Body of pancreas (tissue), 4 donors: ENCODE measurements at places on chromosomes 2 and 18. TPM values are rescaled to one million over a fixed set of nuclear protein-coding genes. Genes with fewer than 3 reads are reported as not detected.

GRCh38 chr2:158979772-158980171 lies 11.3 kb downstream of the TANC1 start:
- no peak for DNase-seq
- H3K4me1 ChIP-seq = peaks cover 19% of the 10 kb centered on the region
- H3K27me3 ChIP-seq = no peaks in the 10 kb centered on the region
- H3K27ac ChIP-seq = no peak overlapping the region
- no peak overlapping the region for H3K4me3 ChIP-seq

DNA sequence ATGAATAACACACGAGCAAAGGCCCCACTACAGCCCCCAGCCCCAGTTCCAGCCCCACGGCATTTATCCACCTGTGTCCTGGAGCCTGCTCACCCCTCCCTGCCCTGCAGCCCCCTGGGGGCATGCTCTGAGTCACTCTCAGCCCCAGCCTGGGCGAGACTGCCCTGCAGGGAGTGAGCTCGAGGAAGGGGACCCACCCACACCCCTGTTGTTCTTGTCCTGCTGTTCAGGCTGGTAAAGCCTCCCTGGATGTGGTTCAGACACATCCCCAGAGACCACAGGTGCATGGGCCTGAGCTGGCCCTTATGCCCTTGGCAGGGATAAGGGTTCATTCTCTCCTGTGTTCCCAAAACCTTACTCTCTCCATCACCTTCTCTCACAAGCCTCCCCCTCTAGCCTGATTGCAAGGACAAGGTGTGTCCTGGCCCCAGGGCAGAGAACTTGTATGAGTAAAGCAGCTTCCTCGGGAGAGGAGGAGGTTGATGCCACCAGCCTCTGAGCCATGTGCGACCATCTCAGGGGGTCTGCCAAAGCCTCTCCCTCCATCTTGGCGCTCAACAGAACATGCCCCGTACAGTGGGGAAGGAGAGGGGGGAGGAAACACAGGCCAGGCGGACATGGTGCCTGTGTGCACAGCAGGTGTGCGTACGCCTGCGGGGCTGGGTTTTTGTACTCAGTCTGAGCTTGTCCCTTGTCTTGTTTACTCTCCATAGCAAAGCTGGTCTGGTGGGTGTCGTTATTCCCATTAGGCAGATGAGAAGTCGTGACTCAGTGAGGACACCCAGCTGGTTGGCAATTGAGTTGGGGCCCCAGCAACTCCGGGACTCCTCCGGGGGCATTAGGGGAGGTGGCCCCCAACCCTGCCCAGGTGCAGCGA lies 64.4 kb downstream of the CIB4 start:
- no peaks in the 10 kb centered on the region for H3K27me3 ChIP-seq
- no peak for DNase-seq
- no peak overlapping the region for H3K27ac ChIP-seq
- no peak overlapping the region for H3K4me3 ChIP-seq
- H3K4me1 ChIP-seq = no peaks in the 10 kb centered on the region
- no peaks in the 10 kb centered on the region for H3K36me3 ChIP-seq

Gene CRYBA2
- total RNA-seq = 23.1 TPM

Gene GGCX
- total RNA-seq = 35.5 TPM

- H3K4me3 ChIP-seq = no peak overlapping the region
- DNase-seq = no peak
- no peaks in the 10 kb centered on the region for H3K4me1 ChIP-seq
- H3K36me3 ChIP-seq = no peaks in the 10 kb centered on the region
Observed at GRCh38 chr2:21759819-21760218, 636.1 kb downstream of the TDRD15 start.

- DNase-seq = no peak
- H3K27ac ChIP-seq = no peak overlapping the region
- H3K4me1 ChIP-seq = no peaks in the 10 kb centered on the region
- no peaks in the 10 kb centered on the region for H3K36me3 ChIP-seq
- H3K27me3 ChIP-seq = no peaks in the 10 kb centered on the region
- H3K4me3 ChIP-seq = no peak overlapping the region
Observed at GRCh38 chr18:69599377-69599776, 198.7 kb downstream of the DOK6 start.

Gene LAMA1
- total RNA-seq = 3.4 TPM

Gene SOX11
- not detected for total RNA-seq

DNA sequence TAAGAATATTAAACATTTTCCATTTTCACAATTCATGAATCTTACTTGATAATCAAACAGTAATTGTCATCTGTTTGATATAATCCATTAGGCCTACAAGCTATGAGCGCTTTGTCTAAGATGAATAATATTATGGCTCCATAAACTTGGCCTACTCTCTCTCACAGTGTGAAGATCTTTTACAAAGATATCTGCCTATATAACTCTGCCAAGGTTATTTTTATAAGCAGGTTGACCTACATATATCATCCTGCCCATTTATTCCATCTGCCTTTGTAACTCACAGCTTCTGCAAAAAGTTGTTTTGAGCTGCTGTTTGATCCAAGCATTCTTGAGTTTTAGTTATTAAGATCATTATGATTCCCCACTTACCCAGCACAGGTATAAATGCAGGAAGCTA lies 158.3 kb downstream of the PDE11A start:
- no peaks in the 10 kb centered on the region for H3K27me3 ChIP-seq
- no peak overlapping the region for H3K4me3 ChIP-seq
- no peaks in the 10 kb centered on the region for H3K4me1 ChIP-seq
- no peak for DNase-seq
- no peak overlapping the region for H3K27ac ChIP-seq

Gene UGT1A4
- total RNA-seq = not detected

GRCh38 chr2:127122361-127123027 lies 15.5 kb upstream of the BIN1 start:
- H3K4me1 ChIP-seq = no peaks in the 10 kb centered on the region
- H3K4me3 ChIP-seq = no peak overlapping the region
- H3K27ac ChIP-seq = no peak overlapping the region
- no peaks in the 10 kb centered on the region for H3K36me3 ChIP-seq
